ENCODE measurements at places on chromosomes 6 and 20.

DNA sequence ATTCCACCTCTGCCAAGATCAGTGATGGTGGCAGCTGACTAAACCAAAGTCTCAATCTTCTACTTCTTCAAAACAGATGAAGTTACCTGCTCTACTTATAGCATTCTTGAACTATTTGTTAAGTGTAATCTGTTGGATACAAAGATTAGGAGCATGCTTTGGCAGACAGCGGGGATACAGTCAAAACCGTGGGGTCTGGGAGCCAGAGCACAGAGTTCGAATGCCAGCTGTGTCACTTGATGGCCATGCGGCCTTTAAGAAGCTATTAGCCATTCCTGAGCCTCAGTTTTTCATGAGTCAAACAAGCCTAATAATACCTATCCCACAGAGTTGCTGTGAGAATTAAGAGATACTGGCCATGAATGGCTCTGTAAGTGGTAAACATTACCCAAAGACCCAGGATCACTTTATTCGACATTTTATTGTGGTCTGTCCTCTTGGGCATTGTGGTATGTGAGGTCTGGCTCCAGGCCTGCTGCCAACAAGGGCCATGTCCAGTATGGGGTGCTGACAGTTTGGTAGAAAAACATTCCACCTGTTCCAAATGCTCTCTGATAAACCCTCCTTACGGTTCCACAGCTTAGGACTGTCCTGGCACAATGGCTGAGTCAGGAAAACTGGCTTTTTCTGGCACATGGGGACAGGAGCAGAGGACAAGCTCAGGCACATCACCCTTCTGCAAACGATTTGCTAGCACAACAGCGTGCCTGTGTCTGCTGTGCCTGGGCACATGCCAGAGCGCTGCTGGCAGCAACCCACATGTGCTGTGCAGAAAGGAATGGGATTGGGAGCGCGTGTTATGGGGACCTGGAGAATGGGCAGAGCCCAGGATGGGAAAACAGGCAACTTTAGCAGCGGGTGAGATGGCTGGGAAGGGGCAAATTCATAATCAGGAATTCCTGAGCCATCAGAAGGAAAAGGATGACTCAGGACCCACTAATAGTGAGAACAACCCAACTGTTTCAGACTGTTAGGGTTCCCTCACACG lies 15.7 kb upstream of the FAM83C start:
- DNase-seq, result peak; percentile 95

GRCh38 chr6:135022050-135022697 lies 32.4 kb downstream of the HBS1L start:
- DNase-seq, result no peak

- no peak for DNase-seq
These were observed 125.7 kb upstream of the ARID1B start for GRCh38 chr6:156651486-156651885.

- DNase-seq, result no peak
These were observed 54.9 kb upstream of the NT5E start for GRCh38 chr6:85394853-85395538.

DNA sequence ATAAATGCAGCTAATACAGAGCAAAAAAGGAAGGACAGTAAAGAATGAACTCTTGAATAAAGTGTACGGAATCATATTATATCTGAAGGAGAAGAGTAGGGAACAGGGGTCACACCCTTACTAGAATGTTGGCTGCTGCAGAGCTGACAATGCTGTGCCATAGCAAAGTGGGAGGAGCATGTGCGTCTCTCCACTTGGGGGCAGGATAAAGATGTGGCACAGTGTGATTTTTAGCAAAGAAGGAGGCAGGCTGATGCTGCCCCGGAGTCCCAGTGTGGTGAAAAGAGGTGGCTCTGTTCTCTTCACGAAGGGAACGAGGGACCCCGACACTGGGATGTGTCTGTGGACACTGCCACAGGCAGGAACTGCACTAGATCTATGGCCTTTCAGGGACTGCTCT lies 67.5 kb downstream of the INSM1 start:
- DNase-seq, result no peak

DNA sequence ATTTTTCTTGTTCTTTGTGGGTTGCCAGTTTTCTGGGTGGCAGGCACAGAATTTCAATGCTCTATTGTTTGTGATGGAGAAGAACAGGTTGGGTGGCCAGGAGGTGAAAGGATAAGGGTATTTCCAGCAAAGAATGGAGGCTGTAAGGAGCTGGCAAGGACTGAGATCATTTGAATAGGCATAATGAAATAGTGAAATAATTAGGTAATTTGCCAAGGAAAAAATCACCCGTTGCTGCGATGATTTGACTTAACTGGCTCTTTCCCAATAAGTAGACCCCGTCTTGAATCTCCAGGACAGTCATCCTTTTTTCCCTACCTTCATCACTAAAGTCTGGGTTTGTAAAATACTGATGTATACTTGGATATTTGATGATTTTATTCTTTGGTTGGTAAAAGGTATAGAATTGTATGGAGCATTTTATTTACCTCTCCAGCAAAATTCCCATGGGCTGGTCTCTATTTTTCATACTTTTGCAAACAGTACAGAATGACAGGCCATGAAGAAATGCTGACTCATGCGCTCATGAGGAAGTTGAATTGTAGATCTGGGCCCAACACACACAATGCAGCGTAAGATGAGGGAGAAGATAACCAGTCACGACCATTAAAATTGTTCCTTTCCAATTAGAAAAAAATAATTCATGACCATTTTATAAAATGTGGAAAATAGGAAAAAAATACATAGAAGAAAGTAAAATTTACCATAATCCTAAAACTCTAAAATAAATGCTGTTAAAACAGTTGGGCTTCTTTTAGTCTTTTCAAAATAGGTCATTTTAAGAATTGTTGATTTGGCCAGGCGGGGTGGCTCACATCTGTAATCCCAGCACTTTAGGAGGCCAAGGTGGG lies 2.4 kb upstream of the GCNT2 start:
- DNase-seq, result no peak

DNA sequence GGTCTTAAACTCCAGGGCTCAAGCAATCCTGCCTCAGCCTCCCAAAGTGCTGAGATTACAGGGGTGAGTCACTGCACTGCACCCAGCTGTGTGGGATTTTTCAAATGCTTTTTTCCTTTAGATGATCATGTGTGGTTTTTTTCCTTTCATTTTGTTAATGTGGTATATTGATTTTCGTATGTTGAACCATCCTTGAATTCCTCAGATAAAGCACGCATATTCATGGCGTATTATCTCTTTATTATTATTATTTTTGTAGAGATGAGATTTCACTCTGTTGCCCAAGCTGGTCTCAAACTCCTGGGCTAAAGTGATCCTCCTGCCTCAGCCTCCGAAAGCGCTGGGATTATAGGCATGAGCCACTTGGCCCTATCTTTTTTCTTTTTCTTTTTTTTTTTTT lies 7.0 kb downstream of the ZGPAT start:
- DNase-seq, result no peak

- no peak for DNase-seq
These were observed 14.6 kb upstream of the FAXC start for GRCh38 chr6:99364026-99364425.

DNA sequence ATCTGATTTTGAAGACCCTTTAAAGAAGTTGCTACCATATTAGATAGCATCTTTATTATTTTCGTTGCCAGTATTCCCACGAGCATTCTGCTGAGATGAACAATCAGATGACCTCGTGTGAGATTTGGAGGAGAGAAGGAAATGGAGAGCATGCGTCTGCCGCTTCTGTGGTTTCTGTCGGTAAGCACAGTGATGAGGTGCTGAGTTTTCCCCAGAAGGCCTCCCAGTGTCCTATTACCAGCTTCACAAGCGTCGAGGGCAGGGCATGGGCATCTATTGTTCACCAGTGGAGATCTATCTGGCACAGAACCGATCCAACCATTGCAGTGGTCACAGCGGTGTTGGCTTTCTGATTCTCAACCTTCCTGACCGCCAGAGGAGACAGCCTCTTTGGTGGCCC lies 29.4 kb downstream of the TRAF3IP2 start:
- DNase-seq, result no peak

DNA sequence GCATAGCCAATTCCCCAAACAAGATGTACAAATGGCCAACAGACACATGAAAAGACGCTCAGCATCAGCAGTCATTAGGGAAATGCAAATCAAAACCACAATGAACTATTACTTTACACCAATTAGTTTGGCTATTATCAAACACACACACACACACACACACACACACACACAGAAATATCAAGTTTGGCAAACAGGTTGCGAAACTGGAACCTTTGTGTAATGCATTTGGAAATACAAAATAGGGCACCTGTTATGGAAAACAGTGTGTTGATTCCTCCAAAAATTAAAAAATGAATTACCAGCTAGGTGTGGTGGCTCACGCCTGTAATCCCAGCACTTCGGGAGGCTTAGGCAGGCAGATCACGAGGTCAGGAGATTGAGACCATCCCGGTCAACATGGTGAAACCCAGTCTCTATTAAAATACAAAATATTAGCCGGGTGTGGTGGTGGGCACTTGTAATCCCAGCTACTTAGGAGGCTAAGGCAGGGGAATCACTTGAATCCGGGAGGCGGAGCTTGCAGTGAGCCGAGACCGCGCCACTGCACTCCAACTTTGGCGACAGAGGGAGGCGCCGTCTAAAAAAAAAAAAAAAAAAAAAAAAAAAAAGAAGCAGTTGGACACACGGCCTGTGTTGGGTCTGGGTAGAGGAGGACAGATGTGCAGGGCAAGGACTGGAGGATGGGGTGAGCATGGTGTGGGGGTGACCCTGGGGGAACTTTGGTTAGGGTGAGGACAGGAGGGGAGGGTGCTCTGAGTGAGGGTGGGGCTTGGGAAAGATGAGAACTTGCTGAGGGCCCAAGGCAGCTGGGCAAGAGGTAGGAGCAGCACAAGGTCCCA lies 23.8 kb downstream of the HLA-F start:
- DNase-seq, result no peak

- DNase-seq, result no peak
These were observed 802.3 kb downstream of the MAFB start for GRCh38 chr20:39886650-39887190.

DNA sequence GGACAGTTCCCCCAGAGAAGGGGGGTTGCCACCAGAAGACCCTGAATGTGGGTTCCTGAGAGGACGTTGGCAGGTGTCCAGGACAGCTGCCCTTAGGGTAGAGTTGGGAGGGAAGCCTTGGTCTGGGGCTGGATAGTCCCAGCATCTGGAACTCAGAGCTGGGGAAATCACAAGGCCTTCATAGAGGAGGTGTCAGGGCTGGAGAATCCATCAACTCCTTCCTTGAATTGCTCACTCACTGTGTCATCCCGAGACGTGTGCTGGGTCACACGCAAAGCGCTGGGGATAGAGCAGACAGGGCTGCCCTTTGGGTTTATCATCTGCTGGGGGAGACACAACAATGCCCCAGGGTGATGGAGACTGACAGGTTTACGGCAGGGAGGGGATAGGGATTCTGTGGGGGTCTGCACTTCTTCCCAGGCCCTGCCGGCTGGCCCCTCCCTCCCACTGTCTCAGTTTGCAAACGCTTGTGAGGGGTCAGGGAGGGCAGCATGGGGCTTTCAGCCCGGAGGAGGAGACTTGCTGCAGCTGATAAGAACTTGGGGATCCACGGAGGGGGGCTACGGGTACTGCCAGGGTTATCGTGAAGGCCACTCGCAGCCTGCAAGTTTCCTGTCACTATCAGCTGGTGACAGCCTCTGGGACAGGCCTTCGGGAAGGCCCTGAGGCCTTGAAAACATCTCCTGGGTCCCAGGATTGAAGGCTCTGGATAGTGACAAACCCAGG lies 18.6 kb downstream of the RBM38 start:
- DNase-seq, result no peak

DNA sequence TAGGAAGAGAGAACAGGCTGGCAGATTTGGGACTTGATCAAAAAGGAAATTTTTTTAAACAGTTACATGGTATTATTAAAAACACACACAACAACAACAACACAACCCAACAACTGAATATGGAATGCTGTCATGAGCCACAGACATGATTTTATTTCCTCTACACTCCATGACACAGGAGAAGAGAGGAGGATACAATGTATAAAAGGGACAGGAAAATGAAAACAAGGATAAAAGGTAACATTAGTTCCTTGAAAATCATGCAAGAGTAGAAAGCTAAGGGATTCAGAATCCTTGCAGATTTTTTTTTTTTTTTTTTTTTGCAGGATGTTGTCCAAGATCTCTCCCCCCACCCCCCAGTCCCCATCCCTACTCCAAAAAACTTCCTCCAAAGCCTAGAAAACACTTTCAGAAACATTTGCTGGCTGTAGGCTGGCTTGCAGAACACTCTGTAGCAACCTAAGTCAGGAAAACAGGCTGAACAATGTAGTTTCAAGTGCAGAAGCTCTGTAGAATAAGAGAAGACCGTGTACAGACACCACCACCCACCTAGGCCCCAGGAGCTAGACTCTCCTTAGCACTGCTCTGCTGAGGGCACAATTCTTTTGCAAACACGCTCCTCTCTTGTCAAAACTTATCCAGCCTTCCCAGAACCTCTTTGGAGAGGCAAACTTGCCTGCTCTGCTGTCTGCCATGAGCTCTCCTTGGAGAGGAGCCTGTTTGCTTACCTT lies 845 bp downstream of the ZMYND8 start:
- DNase-seq, result no peak

DNA sequence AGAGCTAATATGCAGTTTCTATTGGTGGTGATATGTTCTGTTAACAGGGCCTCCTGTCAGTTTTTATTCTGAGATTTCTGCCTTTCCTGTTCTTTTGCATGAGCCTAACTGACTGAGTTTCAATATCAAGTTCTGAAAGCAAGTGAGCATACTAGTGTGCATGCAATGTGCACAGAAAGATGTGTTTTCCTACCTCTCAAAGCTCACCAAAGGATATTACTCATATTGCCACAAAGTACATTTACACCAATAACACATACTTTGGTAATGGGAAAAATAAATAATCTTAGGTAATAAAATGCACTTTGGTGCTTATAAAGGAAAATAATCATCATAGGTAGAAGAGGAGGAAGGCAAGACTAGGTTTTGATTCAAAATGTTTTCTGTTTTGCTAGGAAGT lies 195.0 kb downstream of the KHDC1L start:
- DNase-seq, result no peak

- DNase-seq, result no peak
These were observed 10.2 kb downstream of the TRIM10 start for GRCh38 chr6:30150671-30151395.

DNA sequence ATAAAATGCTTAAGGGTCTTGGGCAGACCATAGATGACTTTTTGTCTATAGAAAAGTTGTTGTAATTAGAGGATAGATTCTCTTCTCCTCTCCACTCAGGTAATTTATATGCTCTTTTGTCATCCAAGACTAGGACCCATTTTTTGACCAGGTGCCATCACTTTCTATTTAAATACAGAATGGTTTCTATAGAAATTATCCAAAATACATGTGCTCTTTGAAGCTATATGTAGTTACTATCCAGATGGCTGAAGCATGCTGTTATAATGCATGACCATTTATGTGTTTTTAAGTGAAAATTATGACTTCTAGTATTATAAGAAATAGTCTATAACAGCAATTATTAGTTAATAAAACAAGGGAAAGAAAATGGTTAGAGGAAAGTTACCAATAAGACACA lies 3.0 kb upstream of the MLIP start:
- no peak for DNase-seq

DNA sequence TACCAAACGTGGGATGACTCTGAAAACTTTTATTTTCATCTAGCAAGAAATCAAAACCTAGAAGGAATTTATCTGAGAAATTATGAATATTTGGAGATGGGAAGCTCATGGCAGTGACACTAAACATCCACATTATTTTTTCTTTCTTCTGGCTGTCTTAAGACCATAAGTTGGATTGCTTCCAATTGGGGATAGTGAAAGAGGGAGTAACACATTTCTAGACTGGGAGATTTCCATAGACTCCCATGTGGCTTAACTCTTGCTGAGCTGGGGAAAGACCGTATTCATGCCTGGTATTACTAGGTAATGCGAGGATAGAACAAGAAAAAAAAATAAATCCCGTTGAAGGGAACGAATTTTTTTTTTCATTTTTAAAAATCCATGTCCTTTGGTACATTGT lies 120.0 kb downstream of the UTRN start:
- DNase-seq, result no peak

- DNase-seq, result no peak
These were observed 187.8 kb upstream of the JAG1 start for GRCh38 chr20:10861619-10862018.

All from NCI-H1694 (cell line).